T-helper 9 cell (primary cell): ENCODE measurements at places on chromosomes 2 and 18.

GRCh38 chr2:218959761-218960308 is 369 bp downstream of the CDK5R2 start:
- DNase-seq, result no peak

DNA sequence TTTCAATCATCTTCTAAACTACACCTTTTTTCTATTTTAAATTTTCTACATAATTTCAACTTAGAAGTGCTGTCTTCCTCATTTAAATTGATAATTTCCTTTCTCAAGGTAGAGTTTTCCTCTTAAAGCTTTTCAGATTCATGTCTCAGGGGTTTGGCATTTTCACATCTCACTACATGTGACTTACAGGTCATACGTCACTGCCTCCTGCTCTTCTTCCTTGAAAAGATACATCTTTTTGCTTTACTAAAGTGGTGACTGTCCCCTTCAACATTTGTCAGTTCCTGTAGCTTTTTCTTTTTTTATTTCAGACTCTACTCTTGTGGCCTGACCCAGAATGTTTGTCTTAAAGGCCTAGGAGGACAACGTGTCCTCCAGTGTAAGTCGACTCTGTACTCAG is 17.1 kb upstream of the RUFY4 start:
- DNase-seq, result no peak

GRCh38 chr2:16745466-16745865 is 79.8 kb upstream of the CYRIA start:
- no peak for DNase-seq

DNA sequence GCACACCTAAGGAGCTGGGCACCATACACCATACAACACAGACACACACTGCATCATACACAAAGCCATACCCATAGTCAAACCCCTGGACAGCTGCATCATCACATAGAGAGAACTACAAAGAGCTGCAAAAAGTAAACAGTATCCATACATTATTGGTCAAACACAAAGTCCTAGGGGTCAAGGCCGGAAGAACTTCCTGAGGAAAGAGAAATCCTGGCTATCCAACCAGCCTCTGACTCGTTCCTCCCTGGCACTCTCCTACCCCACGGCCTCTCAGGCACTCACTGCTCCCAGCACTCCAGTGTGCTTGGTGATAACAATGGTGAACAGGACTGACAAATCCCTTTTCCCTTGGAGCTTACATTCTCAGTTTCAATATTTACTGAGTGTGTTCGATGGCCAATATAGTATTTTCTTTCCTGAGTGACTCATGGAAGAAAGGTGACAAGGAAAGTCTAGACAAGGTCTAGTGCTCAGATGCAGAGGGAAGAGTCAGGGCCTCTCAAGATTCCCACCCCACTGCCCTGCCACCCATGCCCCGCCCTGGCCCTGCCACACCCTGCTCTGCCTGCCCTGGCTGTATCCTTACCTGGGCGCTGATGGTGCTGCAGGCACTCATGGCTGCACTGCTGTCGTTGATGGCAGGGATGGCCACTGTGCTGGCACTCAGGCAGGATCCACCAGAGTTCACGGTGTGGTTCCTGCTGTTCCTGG is 3.4 kb downstream of the CFAP65 start:
- DNase-seq, result no peak

DNA sequence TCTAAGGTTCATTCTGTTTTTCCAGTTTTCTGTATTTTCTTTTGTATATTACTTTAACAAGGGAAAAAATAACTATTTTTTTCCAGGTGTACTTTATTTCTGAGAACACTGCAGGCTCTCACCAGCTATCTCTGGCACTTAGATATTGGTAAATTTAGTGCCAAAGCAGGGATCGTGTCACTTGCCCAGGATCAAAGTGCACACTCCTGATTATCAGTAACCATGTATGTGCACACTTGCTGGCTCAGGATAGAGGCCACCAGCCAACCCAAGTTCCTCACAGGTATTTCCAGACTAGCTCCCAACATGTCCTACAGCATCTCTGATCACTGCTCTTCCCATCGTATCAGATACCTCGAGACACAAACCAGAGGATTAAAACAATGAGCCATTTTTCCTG is 5.8 kb upstream of the FZD5 start:
- DNase-seq, result no peak
